GM12878 (cell line): ENCODE measurements at places on chromosomes 2 and 18. TPM values are rescaled to one million over a fixed set of nuclear protein-coding genes. Genes with fewer than 3 reads are reported as not detected.

VWC2L gene
- not detected in 2 replicates for polyA plus RNA-seq

NDUFAF7 gene
- polyA plus RNA-seq, result 23.6 and 25.7 TPM in 2 replicates

RGPD3 gene
- 0.03 and 0.09 TPM in 2 replicates for polyA plus RNA-seq

TRIM54 gene
- polyA plus RNA-seq, result not detected in 2 replicates

CD207 gene
- polyA plus RNA-seq, result not detected in 2 replicates

GALR1 gene
- not detected in 2 replicates for polyA plus RNA-seq

DOK1 gene
- polyA plus RNA-seq, result 81.6 and 81.9 TPM in 2 replicates

CAD gene
- 68.2 and 73.0 TPM in 2 replicates for polyA plus RNA-seq

LRRC30 gene
- polyA plus RNA-seq, result not detected in 2 replicates

DNA sequence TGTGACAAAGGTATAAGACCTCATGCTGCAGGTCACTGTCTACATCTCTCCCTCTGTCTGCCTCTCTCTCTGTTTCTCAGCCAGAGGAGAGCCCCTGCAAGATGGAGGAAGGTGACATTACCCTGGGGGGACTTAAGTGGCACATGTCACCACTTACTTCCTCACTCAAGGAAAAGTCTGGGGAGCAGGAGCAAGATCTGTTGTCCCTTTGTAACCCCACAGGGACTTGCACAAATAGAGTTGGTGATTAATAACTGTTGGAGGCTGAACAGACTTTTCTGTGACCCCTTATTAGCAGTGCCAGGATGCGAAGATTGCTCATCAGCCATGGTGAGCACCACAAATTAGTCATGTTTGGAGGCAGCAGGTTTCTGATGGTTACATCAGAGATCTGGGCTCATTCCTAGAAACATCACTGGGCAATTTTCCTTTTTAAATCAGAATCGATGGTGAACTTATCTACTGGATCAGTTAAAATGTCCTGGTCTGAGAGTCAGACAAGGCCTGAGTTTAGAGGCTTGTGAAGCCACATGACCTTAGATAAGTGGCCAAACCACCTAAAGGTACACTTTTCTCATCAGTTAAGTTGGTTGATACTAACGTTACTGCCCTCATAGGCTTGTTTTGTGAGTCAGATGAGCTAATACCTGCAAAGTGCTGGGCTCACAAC, 81.2 kb upstream of the LTBP1 start:
- H3K4me3 ChIP-seq, result no peak overlapping the region
- no peaks in the 10 kb centered on the region for H3K4me1 ChIP-seq
- H3K27ac ChIP-seq, result no peak overlapping the region
- DNase-seq, result no peak
- H3K36me3 ChIP-seq, result no peaks in the 10 kb centered on the region

DNA sequence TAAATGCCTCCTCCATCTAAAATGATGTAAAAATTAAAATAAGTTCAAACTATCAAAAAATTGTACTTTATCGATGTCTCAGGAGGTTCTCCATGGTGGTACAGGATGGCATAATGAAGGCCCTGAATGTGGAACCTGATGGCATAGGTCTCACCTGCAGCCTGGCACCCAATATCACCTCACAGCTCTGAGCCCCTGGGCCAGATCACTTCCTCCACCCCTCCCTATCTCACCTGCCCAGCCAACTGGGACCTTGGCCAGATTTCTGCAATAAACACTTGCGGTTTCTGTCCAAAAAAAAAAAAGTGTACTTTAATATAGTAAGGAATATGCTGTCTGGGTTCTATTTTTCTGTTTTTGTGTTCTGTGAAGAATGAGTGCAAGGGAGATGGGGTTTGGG, 6.7 kb upstream of the RBM45 start:
- no peaks in the 10 kb centered on the region for H3K4me1 ChIP-seq
- H3K27me3 ChIP-seq, result no peaks in the 10 kb centered on the region; the same call in 1 of the 2 replicates
- no peak overlapping the region for H3K4me3 ChIP-seq
- H3K36me3 ChIP-seq, result no peaks in the 10 kb centered on the region
- H3K27ac ChIP-seq, result no peak overlapping the region

GRCh38 chr2:204024503-204024902, 87.9 kb downstream of the ICOS start:
- H3K27ac ChIP-seq, result no peak overlapping the region
- H3K36me3 ChIP-seq, result no peaks in the 10 kb centered on the region
- H3K27me3 ChIP-seq, result no peaks in the 10 kb centered on the region
- no peak for DNase-seq
- no peaks in the 10 kb centered on the region for H3K4me1 ChIP-seq
- H3K4me3 ChIP-seq, result no peak overlapping the region

DNA sequence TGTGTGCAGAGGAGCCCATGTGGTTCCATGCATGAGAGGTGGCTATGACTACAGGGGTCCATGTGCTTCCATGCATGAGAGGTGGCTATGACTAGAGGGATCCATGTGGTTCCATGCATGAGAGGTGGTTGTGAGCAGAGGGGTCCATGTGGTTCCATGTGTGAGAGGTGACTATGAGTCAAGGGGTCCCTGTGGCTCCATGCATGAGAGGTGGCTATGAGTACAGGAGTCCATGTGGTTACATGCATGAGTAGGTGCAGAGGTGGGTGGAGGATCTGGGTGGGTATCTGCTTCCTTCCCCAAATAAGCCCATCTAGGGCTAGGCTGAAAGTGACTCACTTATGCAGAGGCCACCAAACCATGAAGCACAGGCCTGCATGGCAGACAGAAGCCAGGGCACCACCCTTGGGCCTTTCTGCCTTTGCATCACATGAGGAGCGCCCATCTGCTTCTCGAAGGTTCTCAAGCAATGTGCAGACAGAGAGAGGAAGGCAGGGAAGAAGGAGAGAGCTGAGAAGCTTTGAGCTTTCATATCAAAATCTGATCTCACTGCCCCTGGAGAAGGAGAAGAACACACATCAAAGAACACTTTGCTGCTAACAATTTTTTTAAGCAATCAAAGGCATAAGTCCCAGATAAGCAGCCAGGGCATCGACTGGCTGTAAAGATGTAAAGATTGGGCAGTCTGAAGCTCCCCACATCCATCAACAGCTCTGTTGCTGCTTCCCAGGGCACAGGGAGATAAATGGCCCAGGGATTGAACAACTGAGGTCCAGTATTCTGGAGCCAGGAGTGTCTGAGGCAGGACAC, 137.6 kb downstream of the TNS1 start:
- H3K27ac ChIP-seq, result no peak overlapping the region
- no peaks in the 10 kb centered on the region for H3K36me3 ChIP-seq
- H3K4me3 ChIP-seq, result no peak overlapping the region
- peaks cover 8% of the 10 kb centered on the region for H3K4me1 ChIP-seq
- no peaks in the 10 kb centered on the region; the same call in 1 of the 2 replicates for H3K27me3 ChIP-seq

GRCh38 chr2:83782122-83782521, 677.0 kb downstream of the SUCLG1 start:
- H3K36me3 ChIP-seq, result no peaks in the 10 kb centered on the region
- H3K27me3 ChIP-seq, result no peaks in the 10 kb centered on the region
- no peak overlapping the region for H3K27ac ChIP-seq
- no peak for DNase-seq
- H3K4me3 ChIP-seq, result no peak overlapping the region
- no peaks in the 10 kb centered on the region for H3K4me1 ChIP-seq

GRCh38 chr18:70329071-70329470, 40.2 kb downstream of the SOCS6 start:
- H3K27me3 ChIP-seq, result no peaks in the 10 kb centered on the region; the same call in 1 of the 2 replicates
- no peak overlapping the region for H3K4me3 ChIP-seq
- no peak for DNase-seq
- H3K4me1 ChIP-seq, result no peaks in the 10 kb centered on the region
- no peak overlapping the region for H3K27ac ChIP-seq

GRCh38 chr2:167103028-167103756, 214.9 kb downstream of the XIRP2 start:
- H3K27me3 ChIP-seq, result no peaks in the 10 kb centered on the region
- no peaks in the 10 kb centered on the region for H3K4me1 ChIP-seq

- no peaks in the 10 kb centered on the region for H3K27me3 ChIP-seq
- H3K4me1 ChIP-seq, result no peaks in the 10 kb centered on the region
- DNase-seq, result no peak
Observed at GRCh38 chr2:146323564-146323963, 1521.3 kb upstream of the ACVR2A start.

DNA sequence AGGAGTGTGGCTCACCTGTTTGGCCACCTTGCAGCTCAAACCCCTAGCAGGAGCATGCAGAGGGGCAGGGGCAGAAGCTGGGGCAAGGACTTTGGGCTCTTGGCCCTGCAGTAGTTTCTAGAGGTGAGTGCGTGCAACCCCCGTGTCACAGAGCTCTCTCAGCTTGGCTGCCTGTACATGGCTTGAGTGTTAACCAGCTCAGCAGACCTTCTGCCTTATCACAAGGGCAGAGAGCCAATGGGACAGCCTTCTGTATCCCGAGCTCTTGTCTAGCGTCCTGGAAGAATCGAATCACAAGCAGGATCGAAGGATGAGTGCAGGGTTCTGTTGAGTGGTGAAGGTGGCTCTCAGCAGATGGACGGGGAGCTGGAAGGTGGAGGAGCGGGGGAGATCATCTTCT, 120.3 kb upstream of the TMEM18 start:
- no peaks in the 10 kb centered on the region for H3K36me3 ChIP-seq
- H3K27ac ChIP-seq, result no peak overlapping the region
- no peaks in the 10 kb centered on the region for H3K27me3 ChIP-seq
- H3K4me1 ChIP-seq, result no peaks in the 10 kb centered on the region
- no peak for DNase-seq

- H3K4me1 ChIP-seq, result no peaks in the 10 kb centered on the region
- H3K27me3 ChIP-seq, result peaks cover 1% of the 10 kb centered on the region; the same call in 1 of the 2 replicates
- no peaks in the 10 kb centered on the region for H3K36me3 ChIP-seq
- no peak overlapping the region for H3K4me3 ChIP-seq
Observed at GRCh38 chr18:22309191-22309590, 108.5 kb downstream of the CTAGE1 start.

GRCh38 chr2:219661955-219662395, 34.5 kb downstream of the SLC4A3 start:
- no peaks in the 10 kb centered on the region for H3K36me3 ChIP-seq
- H3K4me3 ChIP-seq, result no peak overlapping the region
- no peaks in the 10 kb centered on the region for H3K27me3 ChIP-seq
- H3K4me1 ChIP-seq, result peaks cover 9% of the 10 kb centered on the region

GRCh38 chr2:97848306-97848705, 134.9 kb downstream of the ZAP70 start:
- peaks cover 8% of the 10 kb centered on the region for H3K4me1 ChIP-seq
- no peak overlapping the region for H3K4me3 ChIP-seq
- H3K36me3 ChIP-seq, result no peaks in the 10 kb centered on the region; the same call in 1 of the 2 replicates
- no peak for DNase-seq

DNA sequence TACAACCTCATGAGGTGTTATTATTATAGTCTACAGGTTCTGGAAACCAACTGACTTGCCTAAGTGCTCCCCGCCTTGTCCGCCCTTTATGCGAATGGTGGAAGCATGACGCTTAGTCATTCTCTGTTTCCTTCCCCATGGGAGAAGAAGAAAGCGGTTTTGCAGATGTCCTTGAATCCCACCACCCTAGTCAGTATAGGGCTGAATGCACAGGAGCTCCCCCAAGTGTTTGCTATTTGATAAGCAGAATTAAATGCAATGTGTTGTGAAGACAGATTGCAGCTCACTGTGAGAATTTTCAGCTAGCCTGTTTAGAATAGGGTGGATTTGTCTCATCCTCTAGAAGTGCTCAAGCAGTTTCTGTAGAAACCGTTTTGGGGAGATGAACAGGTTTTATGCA, 652.0 kb downstream of the DCC start:
- no peak overlapping the region for H3K27ac ChIP-seq
- no peaks in the 10 kb centered on the region for H3K27me3 ChIP-seq
- no peak for DNase-seq
- H3K4me3 ChIP-seq, result no peak overlapping the region
- no peaks in the 10 kb centered on the region for H3K4me1 ChIP-seq

DNA sequence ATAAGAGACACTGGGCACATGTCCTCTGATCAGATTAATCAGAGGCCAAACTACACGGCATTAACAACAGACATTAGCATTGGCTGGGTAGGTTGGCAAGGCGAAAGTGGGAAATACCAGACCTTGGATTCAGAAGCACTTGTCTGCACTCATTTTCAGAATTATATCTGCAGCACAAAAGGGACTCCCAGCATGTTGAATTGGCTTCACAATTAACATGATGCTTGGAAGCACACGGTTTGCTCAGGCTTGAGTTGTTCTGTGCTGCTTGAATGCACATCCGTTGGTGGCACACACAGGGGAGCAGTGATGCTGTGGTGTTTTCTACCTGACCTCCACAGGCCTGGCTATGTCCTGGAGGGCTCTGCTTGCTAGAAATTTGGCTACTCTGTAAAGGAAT, 83.9 kb downstream of the ACTR3 start:
- no peaks in the 10 kb centered on the region for H3K27me3 ChIP-seq
- no peak overlapping the region for H3K27ac ChIP-seq
- no peak overlapping the region for H3K4me3 ChIP-seq

DNA sequence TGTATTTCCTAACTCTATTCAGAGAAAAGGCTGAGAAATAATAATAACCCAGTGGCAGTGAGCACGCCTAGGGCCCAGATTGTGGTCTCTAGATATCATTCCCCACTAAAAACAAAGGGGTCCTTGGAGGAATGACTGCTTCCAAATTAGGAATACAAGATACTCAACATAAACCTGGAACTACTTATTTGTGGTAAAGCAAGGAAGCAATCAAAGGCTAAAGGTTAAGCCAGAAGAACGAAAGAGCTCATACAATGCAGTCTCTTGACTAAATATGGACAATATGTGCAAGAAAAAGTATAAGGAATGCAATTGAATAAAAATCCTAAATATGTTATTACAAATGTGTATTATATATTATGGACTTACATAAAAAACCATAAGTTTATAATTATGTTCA, 253.5 kb upstream of the NRP2 start:
- H3K4me1 ChIP-seq, result no peaks in the 10 kb centered on the region
- DNase-seq, result no peak
- no peaks in the 10 kb centered on the region for H3K36me3 ChIP-seq
- no peak overlapping the region for H3K4me3 ChIP-seq

DNA sequence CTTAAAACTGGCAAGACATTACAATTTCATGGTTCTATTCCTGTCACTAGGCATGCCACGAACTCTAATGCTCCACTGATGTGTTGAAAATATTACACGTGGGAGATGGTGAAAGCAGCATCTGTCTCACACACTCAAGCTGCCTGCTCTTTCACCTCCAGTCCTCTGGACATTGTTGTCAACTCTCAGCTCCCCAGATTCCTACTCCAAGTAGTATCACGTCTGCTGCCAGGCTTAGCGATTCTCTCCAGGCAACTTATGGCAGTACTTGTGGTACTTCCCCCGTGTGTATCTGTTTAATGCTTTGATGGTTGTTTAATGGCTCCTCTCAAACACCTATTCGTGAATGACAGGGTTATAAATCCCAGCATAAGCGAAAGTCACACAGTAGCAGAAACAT, 103.8 kb downstream of the TMEFF2 start:
- H3K27ac ChIP-seq, result no peak overlapping the region
- H3K36me3 ChIP-seq, result no peaks in the 10 kb centered on the region
- no peaks in the 10 kb centered on the region for H3K27me3 ChIP-seq

DNA sequence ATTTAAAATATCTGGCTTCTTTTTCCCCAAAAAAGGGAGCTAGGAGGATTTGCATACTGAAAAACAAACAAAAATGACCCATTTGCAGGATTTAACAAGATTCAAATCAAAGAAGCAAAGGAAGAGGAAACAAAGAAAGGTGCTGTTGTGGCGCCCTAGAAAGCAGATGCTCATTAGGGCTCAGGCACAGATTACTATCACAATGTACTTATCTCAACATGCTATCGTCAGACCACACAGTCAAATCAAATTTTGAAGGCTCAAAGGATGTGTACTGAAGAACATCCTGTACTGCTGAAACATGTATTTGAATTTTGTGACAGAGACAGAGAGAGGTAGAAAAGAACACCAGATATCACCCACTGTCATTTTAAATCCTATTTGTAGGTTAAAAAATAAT, 10.9 kb downstream of the RBMS1 start:
- H3K27me3 ChIP-seq, result no peaks in the 10 kb centered on the region
- no peak for DNase-seq
- no peaks in the 10 kb centered on the region for H3K4me1 ChIP-seq
- no peak overlapping the region for H3K27ac ChIP-seq
- no peaks in the 10 kb centered on the region for H3K36me3 ChIP-seq

- H3K4me1 ChIP-seq, result no peaks in the 10 kb centered on the region
- no peak overlapping the region for H3K4me3 ChIP-seq
- H3K27me3 ChIP-seq, result no peaks in the 10 kb centered on the region
- no peak overlapping the region for H3K27ac ChIP-seq
Observed at GRCh38 chr2:189265696-189266320, 86.2 kb upstream of the COL5A2 start.
